ENCODE measurements at places on chromosomes 5 and 9.

DNA sequence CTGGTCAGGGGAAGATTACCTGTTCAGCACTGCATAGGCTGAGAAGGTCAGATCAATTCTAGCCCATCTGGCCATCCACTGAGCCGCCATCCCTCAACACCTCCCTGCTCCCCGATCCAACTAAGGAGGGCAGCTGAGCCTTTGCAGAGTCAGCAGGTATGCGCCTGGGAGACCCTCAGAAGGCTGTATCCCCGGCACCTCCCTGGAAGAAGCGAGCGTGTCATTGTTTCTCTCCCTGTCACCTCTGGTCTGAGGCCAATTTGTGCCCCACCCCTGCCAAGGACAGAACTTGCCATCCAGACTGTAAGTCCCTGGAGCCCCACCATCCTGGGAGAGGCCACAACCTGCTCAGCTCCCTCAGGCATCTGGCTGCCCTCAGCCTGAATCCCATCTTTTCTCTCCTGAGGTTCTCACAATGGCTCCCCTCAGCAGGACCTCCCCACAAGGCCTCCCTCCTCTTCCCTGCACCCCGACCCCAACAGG is 2.6 kb downstream of the CLTB start:
- no peak for DNase-seq

GRCh38 chr9:114938687-114939575 is 8.5 kb upstream of the TNFSF8 start:
- no peak for DNase-seq

DNA sequence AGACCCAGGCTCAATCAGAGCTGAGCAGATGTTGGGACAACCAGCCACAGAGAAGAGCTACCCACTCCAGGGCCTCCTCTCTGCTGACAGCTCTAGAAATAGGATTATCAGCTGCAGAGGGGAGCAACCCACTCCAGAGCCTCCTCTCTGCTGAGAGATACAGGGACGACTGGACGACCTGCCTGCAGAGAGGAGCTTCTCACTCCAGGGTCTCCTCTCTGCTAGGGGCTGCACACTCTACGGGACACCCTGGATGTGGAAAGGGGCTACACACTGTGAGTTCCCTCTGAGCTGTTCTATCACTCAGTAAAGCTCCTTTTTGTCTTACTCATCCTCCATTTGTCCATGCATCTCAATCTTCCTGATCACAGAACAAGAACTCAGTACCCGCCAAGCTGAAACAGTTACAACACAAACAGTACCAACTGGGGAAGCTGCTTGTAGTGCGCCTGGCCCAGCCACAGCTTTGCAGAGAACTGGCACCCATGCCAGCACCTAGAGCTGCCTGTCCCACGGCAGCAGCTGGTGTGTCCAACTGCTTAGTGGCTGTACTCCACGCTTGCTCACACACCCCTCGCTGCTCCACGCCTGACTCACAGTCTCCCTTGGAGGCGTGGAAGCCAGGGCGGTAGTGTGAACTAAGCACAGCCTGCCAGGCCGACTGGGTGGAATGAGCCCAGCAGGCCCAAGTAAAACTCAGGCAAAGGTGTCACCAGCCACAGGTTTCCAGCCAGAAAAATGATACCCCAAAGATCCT is 56.8 kb downstream of the PRELID2 start:
- DNase-seq, result no peak

DNA sequence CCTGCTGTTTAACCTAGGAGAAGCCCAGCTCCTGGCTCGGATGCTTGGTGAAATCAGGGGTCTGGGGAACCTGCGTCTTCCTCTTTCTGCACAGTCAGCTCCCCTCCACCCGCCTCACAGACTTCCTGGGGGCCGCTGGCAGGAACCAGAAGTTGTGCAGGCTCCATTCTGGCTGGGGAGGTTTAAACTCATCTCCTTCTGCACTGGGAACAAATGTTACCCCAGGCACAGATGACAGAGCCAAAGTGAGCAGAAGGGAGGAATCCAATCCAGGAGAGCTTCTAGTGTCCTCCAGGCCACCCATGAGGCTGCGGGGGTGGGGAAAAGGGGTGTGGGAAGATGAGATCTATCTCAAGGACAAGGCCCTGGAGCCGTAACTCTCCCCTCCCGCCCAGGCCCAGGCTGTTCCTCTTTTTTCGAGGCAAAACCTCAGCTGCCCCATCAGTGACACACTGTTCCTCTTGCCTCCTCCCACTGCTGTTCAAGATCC is 31.2 kb downstream of the KCNMB1 start:
- DNase-seq, result no peak

GRCh38 chr5:135821061-135821801 is 13.2 kb upstream of the SLC25A48 start:
- DNase-seq, result no peak

All from CD4-positive, alpha-beta T cell treated with Interleukin-6 for 4 hours (primary cell).